ENCODE measurements at places on chromosomes 6 and 20. TPM values are rescaled to one million over a fixed set of nuclear protein-coding genes. Genes with fewer than 3 reads are reported as not detected.
A peak's percentile ranks its signal among the peaks of the same experiment; 100 is the strongest.

GRCh38 chr6:11039040-11039439 is 5.1 kb downstream of the ELOVL2 start:
- DNase-seq = no peak

- DNase-seq = no peak
Measured at GRCh38 chr20:45781391-45781931, 10.2 kb downstream of the WFDC3 start.

The CTCFL gene
- not detected for total RNA-seq

- no peak for DNase-seq
Measured at GRCh38 chr20:38225900-38226263, 34.7 kb downstream of the KIAA1755 start.

DNA sequence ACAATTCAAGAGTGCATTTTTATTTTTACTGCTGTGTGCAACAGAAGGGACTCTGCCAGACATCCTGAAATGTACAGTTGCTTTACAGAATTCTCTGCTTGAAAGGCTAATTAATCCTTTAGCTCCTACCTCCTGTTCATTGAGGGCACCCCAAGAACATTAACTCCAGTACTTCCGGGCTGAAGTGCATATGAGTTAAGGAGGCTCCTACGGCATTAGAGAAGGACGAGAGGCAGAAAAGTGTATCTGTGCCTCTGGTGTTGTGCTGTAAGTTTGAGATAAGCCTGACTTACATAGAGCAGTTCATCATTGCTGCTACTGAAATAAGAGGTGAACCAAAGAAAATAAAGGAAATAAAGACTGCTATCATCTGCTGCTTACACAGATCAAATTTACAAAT is 609.3 kb upstream of the ADGRB3 start:
- DNase-seq = no peak

The TFAP2C gene
- total RNA-seq = not detected

DNA sequence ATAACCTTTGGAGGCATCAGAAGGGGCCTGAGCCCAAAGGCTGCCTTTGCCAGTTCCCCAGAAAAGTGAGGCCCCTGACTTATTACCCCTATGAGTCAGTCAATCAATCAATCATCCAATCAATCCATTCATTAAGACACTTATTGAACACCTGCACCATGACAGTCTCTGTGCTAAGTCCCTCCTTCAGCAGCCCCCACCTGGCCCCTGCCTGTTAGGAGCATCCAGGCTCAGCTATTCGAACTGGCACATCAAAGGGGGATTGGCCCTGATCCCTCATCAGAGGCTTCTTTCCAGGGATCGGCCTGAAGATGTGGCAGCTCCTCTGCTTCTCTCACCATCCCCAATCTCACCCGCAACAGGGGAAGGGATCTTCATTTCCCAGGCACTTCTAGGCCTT is 27.7 kb upstream of the VEGFA start:
- no peak for DNase-seq

DNA sequence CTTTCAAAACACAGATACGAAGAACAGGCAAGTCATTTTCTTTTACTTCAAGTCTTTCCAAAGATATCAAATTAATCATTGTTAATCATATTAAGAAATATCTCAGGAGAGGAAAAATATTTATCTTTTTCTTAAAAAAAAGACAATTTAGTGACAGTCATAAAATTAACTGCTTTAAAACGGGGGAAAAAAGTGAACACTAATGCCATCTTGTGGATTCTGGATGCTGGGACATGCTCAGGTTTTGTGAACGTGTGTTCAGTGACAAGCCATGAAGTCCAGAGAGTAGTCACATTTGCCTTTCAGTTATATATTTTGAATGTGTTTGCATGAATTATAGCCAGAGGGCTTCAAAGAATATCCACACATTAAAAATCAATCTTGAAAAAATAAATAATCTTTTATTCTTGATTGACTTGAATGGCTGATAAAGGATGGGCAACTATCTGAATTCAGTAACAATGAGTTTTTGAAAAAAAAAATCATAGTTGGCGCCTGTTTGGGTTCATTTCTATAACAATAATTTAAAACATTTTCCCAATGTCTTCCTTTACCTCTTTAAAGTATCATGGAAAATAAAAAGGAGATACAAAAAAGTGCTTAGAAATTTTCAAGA is 74.7 kb upstream of the NOX3 start:
- peak; percentile 33 for DNase-seq

- DNase-seq = no peak
Measured at GRCh38 chr6:162377735-162378134, 349.8 kb downstream of the PRKN start.

The ARMH2 gene
- total RNA-seq = 5.0 TPM

DNA sequence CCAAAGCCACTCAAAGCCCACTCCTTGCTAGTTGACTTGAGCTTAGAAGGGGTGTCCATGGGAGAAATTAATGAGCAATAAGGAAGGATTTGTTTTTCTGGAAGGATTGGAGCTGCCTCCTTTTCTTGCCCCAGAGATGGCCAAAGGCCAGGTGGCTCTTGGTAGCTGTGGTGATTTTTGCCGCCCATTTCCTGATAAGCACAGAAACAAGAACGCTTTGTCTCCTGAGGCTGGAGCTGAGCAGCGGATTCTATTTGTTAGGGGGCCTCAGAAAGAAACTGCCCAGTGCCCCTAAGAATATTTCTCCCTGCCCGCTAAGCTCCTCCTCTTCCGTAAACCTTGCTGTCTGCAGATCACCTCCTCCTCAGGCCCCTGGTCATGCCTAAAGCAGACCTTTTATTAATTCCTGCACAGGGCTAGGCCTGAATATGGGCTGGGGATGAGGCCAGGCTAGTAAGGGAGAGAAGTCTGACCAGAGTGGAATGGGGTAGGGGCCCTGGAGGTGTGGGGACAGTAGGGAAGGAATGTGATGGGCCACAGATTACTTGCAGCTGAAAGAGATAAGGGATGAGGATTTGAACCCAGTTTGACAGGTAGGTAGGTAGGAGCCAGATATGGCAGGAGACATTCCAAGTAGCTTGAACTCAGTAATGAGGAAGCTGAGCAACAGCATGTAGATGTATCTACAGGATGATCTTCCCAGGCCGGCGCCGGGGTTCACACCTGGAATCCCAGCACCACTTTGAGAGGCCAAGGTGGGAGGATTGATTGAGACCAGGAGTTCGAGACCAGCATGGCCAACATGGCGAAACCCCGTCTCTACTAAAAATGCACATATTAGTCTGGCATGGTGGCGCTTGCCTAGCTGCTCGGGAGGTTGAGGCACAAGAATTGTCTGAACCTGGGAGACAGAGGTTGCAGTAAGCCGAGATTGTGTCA is 71.2 kb upstream of the NAA20 start:
- no peak for DNase-seq

The MROH8 gene
- 4.6 TPM for total RNA-seq

GRCh38 chr6:130833569-130833968 is 6.4 kb downstream of the SMLR1 start:
- DNase-seq = no peak

The FAM83D gene
- 1.7 TPM for total RNA-seq

DNA sequence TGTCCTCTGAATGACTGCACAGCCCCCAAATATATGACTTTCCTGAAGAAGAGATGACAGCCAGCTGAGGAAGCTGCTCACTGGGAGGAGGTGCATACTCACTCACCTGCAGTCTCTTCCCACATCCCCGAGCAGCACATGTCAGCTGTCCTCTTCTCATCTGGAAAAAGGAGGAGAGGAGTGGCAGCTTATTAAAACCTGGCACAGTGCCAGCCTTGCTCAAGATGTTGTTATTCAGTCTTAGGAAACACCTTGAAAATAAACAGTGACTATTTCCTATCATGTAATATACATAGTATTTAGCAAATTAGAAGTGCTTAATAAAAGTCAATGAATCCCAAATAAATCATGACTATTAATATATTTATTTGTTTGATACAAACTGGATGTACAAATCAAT is 232.9 kb downstream of the EPM2A start:
- DNase-seq = no peak

The GSTA3 gene
- total RNA-seq = not detected

DNA sequence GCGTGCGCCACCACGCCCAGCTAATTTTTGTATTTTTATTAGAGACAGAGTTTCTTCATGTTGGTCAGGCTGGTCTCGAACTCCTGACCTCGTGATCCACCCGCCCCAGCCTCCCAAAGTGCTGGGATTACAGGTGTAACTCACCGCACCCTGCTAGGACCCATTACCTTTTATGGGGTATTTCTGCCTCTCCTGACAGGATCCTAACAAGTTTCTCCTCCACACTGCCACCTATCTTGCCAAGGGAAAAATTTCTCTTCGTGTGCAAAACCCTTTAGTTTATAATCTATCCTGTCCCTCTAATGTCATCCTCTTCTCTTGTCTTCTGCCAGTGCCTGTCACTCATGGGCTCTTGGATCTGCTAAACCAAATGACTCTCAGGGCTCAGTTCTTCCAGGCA is 1.9 kb downstream of the STMND1 start:
- no peak for DNase-seq

DNA sequence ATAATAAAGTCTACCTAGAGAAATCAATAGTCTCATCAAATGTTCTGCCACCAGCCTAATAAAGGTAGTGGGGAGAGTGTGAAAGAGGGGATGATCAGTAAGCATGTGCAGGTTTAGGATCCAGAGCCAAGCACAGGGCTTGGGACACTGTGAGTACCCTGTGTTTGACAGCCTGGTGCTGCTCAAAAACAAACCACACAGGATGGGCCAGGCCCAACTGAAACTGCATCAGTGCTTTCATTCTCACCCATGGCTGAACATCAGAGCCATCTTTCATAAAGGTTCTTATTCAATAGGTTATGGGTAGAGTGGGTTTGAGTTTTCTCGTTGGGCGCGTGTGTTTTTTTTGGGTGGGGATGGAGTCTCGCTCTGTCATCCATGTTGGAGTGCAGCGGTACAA is 87.3 kb upstream of the NHSL1 start:
- no peak for DNase-seq

DNA sequence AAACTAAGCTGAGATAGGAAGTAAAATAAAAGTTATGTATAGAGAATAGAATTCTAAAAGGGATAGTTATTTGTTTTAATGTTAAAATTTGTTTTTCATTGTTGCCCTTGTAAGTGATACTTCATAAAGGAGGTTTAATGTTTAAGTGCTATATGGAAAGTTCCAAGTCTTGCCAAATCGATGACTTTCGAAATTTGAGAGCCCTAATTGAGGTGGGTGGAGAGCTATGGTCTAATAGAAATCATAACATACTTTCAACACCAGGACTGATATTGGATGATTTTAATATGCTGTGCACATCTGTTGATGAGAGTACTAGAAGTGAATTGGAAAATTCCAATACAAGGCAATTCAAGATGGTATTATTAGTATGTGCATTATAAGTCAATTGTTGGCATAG is 64.6 kb downstream of the RNF144B start:
- DNase-seq = no peak

GRCh38 chr6:111710439-111710838 is 104.8 kb upstream of the TRAF3IP2 start:
- DNase-seq = no peak

The ECT2L gene
- not detected for total RNA-seq

DNA sequence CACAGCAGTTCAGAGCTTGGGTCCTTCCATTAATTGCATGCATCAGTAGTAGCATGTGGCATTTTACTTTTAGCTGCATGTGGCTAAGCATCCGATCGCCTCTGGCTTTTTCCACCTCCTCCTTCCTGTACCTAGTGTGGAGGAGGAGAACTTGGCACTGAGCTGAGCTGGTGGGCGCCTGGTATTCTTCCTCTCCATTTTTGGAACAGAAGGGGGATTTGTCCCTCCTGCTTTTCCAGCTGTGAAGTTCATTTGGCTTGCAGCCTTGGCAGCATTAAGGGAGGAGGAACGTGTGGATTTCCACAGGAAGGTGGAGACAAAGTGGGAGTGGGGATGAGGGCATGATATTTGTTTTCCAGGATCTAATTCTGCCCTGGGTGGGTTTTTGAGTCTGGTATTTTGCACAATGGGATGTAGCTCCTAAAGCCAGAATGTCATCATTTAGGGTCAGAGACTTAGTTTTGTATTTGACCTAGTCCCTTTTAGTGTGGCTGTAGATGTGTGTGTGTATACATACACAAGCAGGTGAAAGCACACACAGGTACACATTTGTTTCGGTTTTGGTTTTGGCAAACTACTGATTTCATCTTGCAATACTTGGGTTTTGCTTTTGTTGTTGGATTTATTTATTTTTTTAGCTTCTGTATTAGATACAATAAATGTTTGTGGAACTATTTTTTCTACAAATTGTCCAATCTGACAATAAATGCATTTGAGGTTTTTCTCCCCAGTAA is 90.0 kb downstream of the SASH1 start:
- no peak for DNase-seq

- DNase-seq = no peak
Measured at GRCh38 chr20:41086402-41087324, 50.7 kb upstream of the PLCG1 start.

DNA sequence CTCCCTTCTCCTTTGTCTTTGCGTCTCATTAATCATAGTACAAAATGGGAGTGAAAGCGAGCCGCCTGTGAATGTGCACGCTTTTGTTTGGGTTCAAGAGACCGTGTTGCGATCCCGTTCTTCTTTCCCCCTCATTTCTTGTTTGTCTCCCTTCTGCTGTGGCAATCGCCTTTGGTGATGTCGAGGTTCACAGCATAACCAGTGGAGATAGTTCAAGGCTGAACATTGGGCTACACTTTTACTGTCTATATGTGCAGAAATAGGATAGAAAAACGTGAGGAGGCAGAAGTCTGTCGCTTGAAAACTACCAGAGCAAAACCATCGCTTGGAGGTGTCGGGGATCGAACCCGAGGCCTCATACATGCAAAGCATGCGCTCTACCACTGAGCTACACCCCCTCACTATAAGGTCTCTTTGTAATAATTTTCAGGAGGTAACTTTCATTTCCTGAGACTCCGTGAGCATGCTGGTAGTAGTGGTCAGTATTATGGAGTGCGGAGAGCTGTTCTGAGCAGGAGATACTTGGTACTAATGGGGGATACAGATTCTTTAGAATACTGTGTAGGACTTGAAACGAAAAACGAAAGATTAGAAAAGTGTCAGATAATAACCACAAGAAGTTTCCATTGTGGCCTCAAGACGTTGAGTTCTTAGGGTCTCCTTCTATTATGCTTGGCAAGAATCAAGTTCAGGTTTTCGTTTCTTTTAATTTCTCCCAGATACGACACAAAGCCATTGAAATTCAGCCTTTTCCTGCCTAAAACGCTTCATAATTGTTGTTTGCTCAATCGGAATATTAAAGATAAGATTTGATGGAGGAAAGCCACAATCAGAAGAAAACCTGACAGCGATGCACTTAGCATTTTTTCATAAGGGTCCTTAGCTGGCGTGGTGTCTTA is 106.6 kb downstream of the TRIM27 start:
- no peak for DNase-seq

The KIFC1 gene
- total RNA-seq = 0.70 TPM

The CYP24A1 gene
- total RNA-seq = not detected

The LGSN gene
- not detected for total RNA-seq

The FLRT3 gene
- total RNA-seq = not detected

The TEAD3 gene
- total RNA-seq = 0.17 TPM

Data from B cell (primary cell).